ENCODE measurements at places on chromosomes 5 and 9.

DNA sequence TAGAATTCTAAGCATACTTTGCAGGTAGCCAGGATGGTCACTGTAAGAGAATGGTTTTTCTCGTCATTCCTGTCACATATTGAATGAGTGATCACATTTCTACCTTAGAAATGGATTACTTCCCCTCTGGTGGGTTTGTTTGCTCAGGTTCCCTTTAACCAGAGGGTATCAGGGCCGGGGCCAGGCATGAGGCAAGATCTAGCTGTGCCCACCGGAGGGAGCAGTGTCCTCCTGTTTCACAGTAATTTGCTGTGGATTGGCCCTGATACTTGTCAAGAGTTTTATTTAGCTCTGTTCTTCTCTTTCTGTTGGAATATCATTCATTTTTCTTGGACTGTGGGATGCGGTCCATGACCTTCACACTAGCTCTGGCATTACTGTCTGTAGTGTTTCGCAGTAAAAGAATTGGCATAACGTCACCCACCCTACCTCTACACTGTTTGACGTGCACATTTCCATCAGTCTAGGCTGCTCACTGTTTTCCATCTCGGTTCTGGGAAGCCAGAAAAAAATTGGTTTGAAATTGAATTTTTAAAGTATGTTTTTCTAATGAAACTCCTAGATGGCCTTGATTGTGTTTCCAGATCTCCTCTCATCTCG lies 42.4 kb upstream of the ZBED3 start:
- no peak for DNase-seq

- DNase-seq: no peak
Observed at GRCh38 chr9:130745210-130745800, 51.7 kb downstream of the EXOSC2 start.

- no peak for DNase-seq
Observed at GRCh38 chr5:108919591-108920326, 172.1 kb downstream of the FER start.

- no peak for DNase-seq
Observed at GRCh38 chr5:128403333-128403732, 134.7 kb downstream of the FBN2 start.

DNA sequence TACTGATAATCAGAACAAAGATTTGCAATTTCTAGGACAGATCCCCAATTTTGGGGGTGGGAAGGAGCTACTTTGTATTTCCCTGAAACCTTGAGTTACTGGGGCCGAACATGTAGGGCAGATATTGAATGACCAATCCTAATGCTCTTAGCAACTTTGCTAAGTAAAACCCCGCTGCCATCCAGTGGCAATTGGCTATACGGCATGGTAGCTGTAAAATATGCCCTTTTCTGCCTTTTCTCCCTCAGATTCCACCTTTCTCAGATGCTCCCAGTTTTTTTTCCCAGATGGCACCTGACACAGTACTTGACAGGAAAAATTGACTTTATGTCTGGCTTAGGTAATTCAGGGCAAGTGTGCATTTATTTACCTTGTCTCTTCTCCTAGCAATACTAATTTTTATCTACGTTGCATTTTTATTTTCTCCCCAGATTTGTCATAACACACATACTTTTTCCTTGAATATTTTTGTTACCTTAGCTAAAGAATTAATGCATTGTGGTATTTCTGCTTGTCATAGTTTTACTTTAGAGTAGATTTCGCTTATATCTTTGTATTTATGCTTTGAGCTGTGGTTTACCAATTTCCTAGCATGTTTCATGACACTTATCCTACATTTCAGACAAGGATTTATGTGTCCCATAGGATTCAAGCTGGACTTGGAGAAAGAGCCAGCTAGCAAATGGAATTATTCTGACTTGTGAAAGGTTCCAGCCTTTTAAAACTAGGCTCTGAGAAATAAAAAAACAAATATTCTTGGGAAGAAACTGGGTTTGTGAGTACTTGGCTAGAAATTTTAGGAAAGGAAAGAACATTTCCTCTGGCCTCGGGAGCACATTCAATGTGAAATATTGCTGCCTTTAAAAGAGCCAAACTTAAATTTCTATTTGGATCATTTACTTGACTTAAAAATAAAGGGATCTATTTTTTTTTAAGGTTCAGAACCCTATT lies 37.4 kb downstream of the PIK3R1 start:
- DNase-seq: no peak

GRCh38 chr9:33137781-33138264 lies 29.3 kb downstream of the B4GALT1 start:
- no peak for DNase-seq

DNA sequence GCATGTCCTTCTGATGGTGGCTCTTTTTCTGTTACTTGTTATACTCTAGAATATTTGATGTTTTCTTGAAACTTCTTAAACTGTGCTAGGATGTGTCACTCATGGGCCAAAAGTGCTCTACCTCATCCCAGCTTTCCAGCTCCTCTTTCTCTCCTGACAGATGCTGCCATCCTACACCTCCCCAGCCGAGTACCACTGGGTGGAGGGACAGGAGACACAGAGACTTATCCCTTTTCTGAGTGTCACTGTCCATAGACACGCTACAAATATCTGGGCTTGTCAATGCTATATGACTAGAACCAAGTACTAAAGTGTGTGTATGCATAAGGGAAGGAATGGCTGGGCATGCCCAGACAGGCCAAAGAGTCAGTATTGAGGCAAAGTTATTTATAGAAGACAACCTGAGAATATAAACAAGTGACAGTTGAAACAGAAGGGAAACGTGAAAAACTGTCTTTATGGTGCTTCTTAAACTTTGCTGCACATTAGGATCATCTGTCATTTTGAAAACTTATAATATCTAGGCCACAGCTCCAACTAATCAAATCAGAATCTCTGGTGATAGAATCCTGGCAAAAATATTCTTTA lies 188.0 kb downstream of the CARTPT start:
- no peak for DNase-seq

GRCh38 chr5:95283022-95283615 lies 1.8 kb downstream of the MCTP1 start:
- DNase-seq: no peak

DNA sequence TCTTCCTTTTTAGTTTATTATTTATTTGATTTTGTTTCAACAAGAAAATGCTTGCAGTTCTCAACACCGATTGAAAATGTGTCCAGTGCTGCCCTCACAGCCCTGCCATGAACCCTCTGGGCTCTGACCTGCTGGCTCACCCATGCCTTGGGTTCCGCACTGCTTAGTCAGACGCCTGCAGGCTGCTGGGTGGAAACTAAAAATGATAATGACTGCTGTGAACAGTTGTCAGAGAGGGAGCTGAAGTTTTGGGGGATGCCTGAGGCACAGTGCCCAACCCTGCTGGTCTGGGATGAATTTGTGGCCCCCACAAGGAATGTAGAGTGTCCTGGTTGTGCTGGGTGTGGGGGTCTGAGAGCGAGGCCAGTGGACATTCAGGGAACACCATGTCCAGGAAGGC lies 22.2 kb upstream of the CFAP157 start:
- no peak for DNase-seq

- DNase-seq: no peak
Observed at GRCh38 chr5:88882276-88883038, 527 bp downstream of the MEF2C start.

- DNase-seq: no peak
Observed at GRCh38 chr9:137757613-137758029, 120.0 kb upstream of the CACNA1B start.

GRCh38 chr5:1246711-1247431 lies 21.7 kb downstream of the SLC6A18 start:
- DNase-seq: no peak

DNA sequence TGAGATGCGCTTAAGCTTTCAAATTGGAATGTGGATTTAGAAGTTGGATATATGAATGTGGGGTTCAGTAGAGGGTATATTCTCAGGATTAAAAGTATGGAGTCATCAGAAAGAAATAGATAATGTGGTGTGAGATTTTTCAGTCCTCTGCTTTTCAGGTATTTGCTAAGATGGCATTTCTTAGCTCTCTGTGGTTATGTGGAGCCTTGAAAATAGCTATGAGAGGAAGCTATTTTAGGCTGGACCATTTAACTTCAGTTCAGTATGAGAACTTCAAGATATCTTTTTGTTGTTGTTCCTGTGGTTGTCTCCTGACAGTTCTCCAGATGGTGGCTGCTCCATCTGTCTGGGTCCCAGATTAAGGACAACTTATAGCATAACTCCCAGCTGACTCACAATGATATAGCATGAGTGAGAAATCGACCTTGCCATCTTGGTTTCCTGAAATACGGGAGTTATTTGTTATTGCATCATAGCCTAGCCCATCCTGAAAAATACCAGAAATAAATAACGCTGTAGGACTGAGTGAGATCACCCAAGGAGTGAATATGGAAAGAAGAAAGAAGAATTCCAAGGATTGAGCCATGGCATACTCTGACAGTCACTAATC lies 461.5 kb downstream of the ANXA1 start:
- no peak for DNase-seq

GRCh38 chr9:110738982-110739381 lies 70.4 kb downstream of the MUSK start:
- no peak for DNase-seq

GRCh38 chr9:127885508-127886281 lies 8.2 kb upstream of the AK1 start:
- DNase-seq: no peak

DNA sequence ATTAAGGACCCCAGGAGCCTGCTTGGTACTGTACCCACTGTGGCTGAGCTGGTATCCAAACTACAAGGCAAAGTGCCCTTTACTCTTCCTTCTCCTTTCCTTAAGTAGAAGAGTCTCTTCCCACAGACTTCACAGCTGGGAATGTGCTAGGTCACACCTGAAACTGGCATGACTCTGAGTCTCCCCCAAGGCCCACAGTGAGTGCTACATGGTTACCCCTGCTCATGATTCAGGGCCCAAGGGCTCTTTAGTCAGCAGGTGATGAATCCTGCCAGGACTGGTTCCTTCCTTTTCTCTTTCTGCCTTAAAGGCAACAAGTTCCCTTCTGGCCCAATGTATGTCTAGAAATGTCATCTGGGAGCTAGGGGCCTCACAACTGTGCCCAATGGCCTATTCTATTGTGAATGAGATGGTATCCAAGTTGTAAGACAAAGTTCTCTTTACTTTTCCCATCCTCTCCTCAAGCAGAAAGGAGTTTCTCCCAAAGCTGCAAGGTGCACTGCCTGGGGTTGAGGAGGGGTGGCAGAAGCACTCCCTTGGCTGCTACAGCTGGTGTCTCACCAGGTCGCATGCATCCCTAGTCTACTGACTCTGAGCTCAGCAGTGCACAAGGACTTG lies 134.4 kb downstream of the TMEM38B start:
- no peak for DNase-seq

DNA sequence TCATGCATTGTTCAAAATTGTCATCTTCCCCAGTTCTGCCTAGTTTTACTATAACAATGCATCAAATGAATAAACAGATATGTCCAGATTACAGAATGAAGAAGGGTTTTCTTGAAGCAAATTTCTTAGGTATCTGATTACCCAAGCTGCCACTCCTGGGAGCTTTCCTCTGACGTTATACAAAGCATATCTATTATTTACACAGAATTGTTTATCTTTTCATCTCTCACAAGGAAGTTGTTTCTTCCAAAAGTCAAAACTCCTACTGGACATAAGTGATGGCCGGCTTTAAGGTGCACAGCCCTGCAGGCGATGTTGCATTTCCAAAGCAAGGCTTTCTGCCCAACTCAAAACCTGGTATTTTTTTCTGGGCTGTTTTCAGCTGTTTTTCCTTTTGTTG lies 73.4 kb upstream of the ANKH start:
- no peak for DNase-seq

DNA sequence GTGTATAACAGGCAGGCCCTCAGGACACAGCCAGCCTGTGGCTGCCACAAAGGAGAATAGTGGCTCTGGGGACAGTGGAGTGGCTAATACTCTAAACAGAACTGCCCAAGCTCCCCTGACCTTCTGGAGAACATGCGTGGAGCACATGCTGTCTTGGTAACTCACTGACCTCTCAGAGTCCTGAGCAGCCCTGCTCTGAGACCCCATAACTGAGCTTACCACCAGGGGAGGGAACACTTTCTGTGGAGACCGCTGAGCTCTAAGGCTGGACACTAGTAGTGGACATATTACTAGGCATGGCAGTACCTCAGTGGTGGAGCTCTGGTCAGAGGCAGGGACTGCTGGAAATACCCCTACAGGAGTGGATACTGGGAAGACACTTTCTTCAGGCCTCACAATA lies 60.2 kb upstream of the SPTLC1 start:
- DNase-seq: no peak

GRCh38 chr5:148998174-148998797 lies 64.6 kb downstream of the SH3TC2 start:
- peak; percentile 10 for DNase-seq

GRCh38 chr9:6006749-6007057 lies 8.7 kb downstream of the RANBP6 start:
- no peak for DNase-seq

GRCh38 chr9:4035777-4036176 lies 264.1 kb downstream of the GLIS3 start:
- DNase-seq: no peak

GRCh38 chr9:27183701-27184100 lies 74.7 kb downstream of the TEK start:
- DNase-seq: no peak

- DNase-seq: no peak
Observed at GRCh38 chr5:172106511-172107356, 81.3 kb downstream of the STK10 start.

DNA sequence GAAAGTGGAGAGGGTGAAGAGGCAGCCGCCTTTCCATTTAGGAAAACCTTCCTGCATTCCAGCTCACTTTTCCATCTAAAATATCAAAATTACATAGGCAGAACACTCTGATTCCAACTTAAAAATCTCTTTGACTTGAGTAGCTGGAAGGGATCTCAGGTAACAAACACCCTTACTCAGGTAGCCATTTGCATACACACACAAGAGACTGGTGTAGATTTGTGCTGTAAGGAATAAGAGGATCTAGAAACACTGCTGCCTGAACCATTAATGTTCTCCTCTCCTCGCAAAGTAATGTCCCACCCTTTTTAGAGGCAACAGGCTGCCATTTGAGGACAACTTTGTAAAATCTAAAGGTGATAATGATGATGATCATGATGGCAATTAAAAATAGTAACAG lies 53.5 kb downstream of the BNC2 start:
- no peak for DNase-seq

DNA sequence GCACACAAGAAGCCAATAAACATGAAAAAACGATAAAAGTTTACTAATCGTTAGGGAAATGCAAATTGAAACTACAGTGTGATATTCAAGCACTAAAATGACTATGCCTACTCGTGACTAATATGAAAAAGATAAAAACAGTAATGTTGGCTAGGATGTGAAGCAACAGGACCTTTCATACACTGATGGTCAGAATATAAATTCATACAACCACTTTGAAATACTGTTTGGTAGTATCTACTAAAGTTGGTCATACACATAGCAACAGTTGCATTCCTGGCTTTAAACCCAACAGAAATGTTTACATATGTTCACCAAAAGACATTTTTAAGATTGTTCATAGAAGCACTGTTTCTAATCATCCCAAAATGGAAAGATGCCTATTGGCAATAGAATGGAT lies 24.3 kb downstream of the FBXO38 start:
- no peak for DNase-seq

GRCh38 chr5:54390539-54391031 lies 64.9 kb upstream of the HSPB3 start:
- DNase-seq: no peak

All from NCI-H187 treated with DMSO at 0.1 percent for 48 hours (cell line).